ENCODE measurements at places on chromosomes 2 and 18.

GRCh38 chr2:213285404-213285803, 1.1 kb downstream of the SPAG16 start:
- no peak for DNase-seq

- DNase-seq: no peak
Measured at GRCh38 chr2:225328192-225328591, 71.3 kb upstream of the NYAP2 start.

DNA sequence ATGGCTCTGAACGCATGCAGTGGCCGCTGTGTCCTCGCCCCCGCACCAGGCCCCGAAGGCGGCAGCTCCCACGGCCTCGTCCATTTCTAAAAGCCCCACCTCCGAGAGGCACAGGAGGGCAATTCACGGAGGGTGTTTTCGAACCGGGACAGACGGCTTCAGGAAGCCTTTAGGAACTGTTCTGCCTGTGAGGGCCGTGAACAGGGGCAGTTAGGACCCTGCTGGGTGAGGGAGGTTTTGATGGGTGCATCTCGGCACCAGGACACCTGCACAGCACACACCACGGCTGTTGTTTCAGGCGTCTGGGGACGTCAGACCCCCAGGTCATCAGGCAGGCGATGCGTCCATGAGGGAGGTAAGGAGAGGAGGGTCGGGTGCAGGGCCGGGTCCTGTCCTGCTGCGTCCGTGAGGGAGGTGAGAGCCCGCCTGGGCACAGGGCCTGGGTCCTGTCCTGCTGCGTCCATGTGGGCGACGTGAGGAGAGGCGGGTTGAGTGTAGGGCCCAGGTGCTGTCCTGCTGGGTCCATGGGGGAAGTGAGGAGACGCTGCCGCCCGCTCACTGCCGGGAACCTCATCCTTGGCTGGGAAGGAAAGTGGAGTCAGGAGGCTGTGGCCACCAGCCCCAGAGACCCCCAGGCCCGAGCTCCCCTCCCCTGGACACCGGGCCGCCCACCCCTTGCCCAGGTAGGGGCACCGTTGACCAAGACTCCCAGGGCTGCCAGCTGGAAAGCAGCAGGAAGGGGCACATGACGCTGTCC, 25.5 kb upstream of the KCNG2 start:
- no peak for DNase-seq

DNA sequence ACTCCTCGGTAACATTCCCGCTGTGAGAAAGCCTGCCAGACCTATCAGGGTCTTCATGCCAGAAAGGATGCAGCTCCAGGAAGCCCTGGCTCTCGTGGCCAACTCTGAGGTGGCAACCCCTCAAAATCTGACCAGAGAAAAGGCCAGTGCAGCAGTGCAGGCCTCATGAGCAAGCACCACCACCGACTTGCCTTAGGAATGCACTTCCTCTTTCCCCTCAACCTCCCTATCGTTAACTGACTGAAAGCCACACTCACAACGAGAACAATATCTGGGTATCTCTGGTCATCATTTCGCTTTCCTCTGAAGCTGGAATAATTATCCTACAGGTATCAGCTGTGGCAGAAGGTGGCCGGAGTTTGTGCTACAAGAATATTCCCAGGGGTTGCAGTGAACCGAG, 101.4 kb upstream of the POU3F3 start:
- DNase-seq: no peak

DNA sequence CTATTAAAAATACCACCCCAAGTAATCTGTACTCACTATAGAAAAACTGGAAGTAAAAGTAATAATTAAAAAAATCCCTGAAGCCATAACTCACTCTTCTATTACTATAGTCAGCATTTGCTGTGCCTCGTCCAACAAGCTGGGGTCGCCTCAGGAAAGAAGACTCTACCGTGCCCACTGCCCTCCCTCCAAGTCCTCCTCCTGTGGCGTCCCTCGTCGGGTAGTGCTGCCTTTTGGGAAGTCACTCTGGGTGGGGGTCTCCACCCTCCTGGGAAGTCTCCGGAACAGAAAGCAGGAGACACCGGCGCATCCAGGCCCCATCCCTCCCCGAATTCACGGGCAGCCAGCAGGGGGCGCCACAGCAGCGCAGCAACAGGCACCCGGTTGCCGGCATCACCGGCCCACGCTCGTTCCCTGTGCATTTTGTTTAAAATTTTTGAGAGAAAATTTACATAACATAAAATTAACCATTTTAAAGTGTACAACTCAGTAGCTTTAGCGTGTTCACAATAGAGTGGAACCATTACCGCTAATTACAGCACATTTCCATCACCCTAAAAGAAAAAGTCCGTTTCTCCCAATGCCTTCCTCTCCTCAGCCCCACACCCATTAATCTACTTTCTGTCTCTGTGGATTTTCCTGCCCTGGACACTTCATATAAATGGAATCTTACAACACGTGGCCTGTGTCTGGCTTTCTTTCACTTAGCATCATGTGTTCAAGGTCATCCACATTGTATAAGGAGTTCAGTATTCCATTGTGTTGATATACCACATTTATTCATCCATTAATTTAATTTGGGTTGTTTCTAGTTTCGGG, 62.2 kb downstream of the ADNP2 start:
- peak; percentile 16 for DNase-seq

Data from AG04449 (cell line).